ENCODE measurements at places on chromosomes 3 and 15. TPM values are rescaled to one million over a fixed set of nuclear protein-coding genes. Genes with fewer than 3 reads are reported as not detected.

Gene PRICKLE2
- total RNA-seq = not detected

Gene RPL39L
- 7.5 TPM for total RNA-seq

Gene TTLL3
- 33.6 TPM for total RNA-seq

Gene MUC20
- 5.0 TPM for total RNA-seq

Measured in activated T-helper 1 cell treated with anti-CD3 and anti-CD28 coated beads, Interleukin-12 subunit alpha, Interleukin-12 subunit beta, Interleukin-2, Interleukin-4 antibody, amounts not matched to agents 30 ng/mL and 10 ng/mL and 1 ng/mL, durations not matched to agents 14 hours and 24 hours and 36 hours (primary cell).